ENCODE measurements at places on chromosomes 11 and 22. TPM values are rescaled to one million over a fixed set of nuclear protein-coding genes. Genes with fewer than 3 reads are reported as not detected.

Gene OR5P2
- total RNA-seq = 0.28 TPM

- no peaks in the 10 kb centered on the region for H3K4me1 ChIP-seq
- no peak overlapping the region for H3K27ac ChIP-seq
Observed at GRCh38 chr11:95711162-95711944, 78.2 kb downstream of the FAM76B start.

GRCh38 chr11:106727256-106727655 lies 291.0 kb downstream of the GUCY1A2 start:
- no peaks in the 10 kb centered on the region for H3K36me3 ChIP-seq
- no peaks in the 10 kb centered on the region for H3K27me3 ChIP-seq
- H3K4me3 ChIP-seq = no peak overlapping the region
- H3K4me1 ChIP-seq = no peaks in the 10 kb centered on the region
- no peak overlapping the region for H3K27ac ChIP-seq

DNA sequence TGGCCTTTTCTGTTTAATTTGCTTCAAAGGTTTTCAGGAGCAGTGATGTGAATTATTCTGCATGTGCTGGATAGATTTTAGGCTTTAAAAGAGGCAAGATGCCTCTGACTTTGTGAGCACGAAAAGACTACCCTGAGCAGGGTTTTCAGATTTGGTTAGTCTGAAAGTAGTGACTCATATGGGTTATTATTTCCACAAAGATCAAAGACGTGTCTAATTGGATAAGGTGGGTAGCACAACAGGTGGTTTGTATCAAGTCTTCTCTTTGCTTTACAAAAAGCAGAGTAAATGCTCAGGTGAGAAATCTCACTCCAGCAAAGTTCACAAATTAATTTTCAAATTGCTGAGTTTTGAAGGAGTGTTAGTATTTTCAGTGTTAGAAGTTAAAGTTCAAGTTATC lies 37.6 kb upstream of the DBX1 start:
- no peak overlapping the region for H3K27ac ChIP-seq
- H3K4me3 ChIP-seq = no peak overlapping the region
- H3K4me1 ChIP-seq = no peaks in the 10 kb centered on the region
- DNase-seq = no peak
- peaks cover 13% of the 10 kb centered on the region for H3K27me3 ChIP-seq

Measured in IMR-90 (cell line).